GM12878 (cell line): ENCODE measurements at places on chromosomes 6 and 20.

- no peak overlapping the region for H3K4me3 ChIP-seq
- H3K27me3 ChIP-seq, result no peaks in the 10 kb centered on the region
- no peaks in the 10 kb centered on the region for H3K36me3 ChIP-seq
- no peak for DNase-seq
Measured at GRCh38 chr6:116515141-116515540, 3.7 kb downstream of the CALHM5 start.

DNA sequence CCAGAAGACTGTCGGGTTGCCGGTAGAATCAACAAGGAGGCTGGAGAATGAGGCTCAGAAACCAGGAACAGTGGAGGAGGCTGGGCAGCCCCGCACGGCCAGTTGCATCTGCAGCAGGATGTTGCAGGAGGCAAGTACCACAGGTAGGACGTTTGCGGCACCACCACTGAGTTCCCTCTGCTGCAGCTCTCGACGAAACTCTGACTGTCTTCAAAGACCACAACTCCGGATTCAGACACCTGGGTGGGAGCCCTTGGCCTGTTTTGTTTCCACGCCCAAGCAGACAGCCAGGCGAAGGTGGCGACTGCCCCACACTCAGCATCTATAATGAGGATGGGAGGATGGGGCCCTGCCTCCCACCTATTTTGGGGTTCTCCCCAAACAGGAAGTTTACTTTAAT is 218.2 kb downstream of the ZDHHC14 start:
- H3K4me3 ChIP-seq, result no peak overlapping the region
- no peaks in the 10 kb centered on the region; the same call in 1 of the 2 replicates for H3K27me3 ChIP-seq
- H3K4me1 ChIP-seq, result no peaks in the 10 kb centered on the region; the same call in 1 of the 2 replicates

DNA sequence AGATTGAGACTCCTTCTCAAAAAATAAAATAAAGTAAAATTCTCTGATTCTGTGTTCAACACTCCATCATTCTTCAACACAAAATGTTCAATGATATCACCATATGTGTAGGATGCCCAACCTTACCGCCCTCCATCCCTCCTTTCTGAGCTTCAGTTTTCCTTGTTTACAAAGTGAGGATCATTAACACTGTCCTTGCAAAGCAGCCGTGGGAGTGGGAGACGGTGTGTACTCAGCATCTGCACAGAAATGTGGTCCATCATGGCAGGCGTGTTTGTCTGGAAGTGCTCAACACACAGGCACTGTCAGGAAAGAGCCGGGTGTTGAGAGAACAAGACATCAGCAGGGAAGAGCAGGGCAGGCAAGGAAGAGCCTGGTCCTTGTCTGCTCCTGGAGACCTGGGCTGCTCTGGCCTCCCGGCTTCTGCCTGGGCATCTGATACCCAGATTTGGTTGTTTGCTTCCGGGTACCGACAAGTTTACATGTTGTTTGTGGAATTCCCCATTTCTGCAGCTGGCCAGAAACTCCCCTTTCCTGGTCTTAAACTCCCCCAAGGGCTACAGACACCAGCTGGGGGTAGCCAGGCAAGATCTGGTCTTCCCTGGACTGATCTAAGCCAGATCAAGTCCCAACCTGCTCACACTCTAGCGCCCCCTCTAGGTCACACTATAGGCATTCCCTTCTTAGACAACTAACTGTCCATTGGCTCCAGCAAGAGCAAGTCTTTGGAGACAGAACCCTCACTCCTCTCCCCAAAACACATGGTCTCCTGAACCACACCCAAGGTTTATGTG is 26.7 kb upstream of the TTPAL start:
- no peak overlapping the region for H3K4me3 ChIP-seq
- DNase-seq, result peak; percentile 5
- H3K4me1 ChIP-seq, result no peaks in the 10 kb centered on the region; the same call in 1 of the 2 replicates

DNA sequence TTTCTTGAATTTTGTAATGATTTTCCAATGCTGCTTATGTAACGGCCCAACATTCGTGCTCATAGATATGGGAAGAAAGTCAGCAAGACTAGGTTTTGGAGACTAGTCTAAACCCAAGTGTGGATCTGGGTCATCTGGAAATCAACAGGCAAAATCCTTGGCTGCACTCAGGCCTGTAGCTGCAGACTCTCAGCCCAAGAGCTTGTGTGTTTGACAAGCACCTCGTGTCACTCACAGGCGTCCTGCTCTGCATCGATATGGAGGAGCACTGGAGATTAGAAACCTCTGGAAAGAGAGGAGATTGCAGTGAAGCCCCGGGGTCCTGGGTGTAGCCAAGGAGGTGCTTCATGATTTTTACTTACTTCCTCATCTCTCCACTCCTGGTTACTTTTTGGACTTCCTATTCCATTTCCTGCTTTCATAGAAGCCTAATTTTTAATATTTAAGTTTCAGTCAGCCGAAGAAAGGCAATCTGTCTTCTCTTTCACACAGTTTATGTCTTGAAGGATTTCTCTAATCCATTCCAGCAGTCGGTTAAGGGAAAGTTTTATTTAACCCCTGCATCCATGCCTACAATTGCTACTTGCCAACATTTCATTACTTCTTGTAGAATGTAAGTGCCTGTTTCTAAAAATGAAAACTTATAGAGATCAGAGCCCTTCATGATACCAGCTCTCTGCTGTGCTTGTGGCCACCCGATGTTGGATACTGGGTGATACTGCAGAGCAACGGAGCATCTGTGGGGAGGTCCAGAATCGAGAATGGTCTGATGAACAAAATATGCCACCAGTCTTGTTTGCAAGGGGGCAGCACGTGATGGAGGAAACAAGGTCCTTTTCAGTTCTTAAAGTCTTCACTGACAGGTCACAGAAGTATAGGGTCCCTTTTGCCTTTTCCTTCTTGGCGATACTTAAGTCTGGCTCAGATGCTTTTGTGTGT is 296.3 kb downstream of the QKI start:
- H3K27ac ChIP-seq, result no peak overlapping the region
- DNase-seq, result no peak
- H3K27me3 ChIP-seq, result no peaks in the 10 kb centered on the region
- H3K4me1 ChIP-seq, result peaks cover 66% of the 10 kb centered on the region
- no peaks in the 10 kb centered on the region for H3K36me3 ChIP-seq
- no peak overlapping the region for H3K4me3 ChIP-seq

- H3K36me3 ChIP-seq, result no peaks in the 10 kb centered on the region
- H3K27me3 ChIP-seq, result no peaks in the 10 kb centered on the region
- no peak overlapping the region for H3K4me3 ChIP-seq
- H3K27ac ChIP-seq, result no peak overlapping the region
- no peak for DNase-seq
Measured at GRCh38 chr6:133992992-133993680, 40.1 kb downstream of the TBPL1 start.

DNA sequence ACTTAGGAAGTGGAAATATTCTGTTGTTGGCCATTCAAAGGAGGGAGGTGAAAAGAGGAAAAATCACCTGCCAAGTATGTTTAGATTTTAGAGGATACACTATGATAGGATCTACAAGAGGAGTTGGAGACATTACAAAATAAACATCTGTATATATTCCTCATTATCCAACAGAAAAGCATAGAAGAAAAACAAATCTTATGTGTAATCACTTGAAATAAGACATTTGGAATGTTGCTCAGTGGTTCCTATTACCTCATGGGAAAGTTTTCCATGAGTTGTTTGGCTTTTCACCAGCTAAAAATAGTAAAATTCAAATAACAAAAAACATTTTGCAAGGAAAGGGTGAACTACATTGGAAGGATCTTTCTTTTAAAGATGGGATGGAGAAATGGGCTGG is 76.7 kb upstream of the CARMIL1 start:
- H3K27me3 ChIP-seq, result no peaks in the 10 kb centered on the region
- H3K4me3 ChIP-seq, result no peak overlapping the region
- H3K4me1 ChIP-seq, result no peaks in the 10 kb centered on the region
- no peak for DNase-seq

- no peak overlapping the region for H3K27ac ChIP-seq
- no peak overlapping the region for H3K4me3 ChIP-seq
- no peaks in the 10 kb centered on the region for H3K36me3 ChIP-seq
- H3K27me3 ChIP-seq, result no peaks in the 10 kb centered on the region
- 0 out of 2 replicates have a peak, but pooled peaks cover 3% of the 10 kb centered on the region for H3K4me1 ChIP-seq
Measured at GRCh38 chr20:2521369-2522305, 12.9 kb upstream of the ZNF343 start.

- no peak overlapping the region for H3K27ac ChIP-seq
- H3K4me3 ChIP-seq, result no peak overlapping the region
- H3K27me3 ChIP-seq, result no peaks in the 10 kb centered on the region
- no peaks in the 10 kb centered on the region for H3K36me3 ChIP-seq
Measured at GRCh38 chr6:162029873-162030576, 697.5 kb downstream of the PRKN start.

DNA sequence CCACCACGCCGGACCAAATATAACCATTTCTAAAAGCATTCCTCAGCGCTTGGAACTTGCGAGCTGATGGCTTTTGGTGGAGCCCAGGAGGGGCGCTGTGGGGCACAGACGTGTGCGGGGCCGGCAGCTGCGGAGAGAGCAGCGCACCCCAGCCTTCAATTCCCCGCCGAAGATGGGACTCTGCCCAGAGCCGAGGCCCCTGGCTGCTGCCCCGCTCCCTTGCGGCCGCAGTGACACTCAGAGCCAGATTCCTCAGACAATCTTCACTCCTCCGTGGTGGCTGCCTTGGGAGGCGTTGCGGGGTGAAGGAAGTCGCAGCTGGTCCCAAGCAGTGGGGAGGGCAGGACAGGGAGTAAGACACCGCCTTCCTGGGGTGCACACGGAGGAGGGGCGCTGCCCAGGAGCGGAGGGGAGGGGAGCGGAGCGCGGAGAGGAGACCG is 87.7 kb downstream of the TMEM242 start:
- H3K27me3 ChIP-seq, result peaks cover 10% of the 10 kb centered on the region
- no peaks in the 10 kb centered on the region for H3K36me3 ChIP-seq
- H3K4me3 ChIP-seq, result no peak overlapping the region
- DNase-seq, result no peak
- no peak overlapping the region for H3K27ac ChIP-seq

DNA sequence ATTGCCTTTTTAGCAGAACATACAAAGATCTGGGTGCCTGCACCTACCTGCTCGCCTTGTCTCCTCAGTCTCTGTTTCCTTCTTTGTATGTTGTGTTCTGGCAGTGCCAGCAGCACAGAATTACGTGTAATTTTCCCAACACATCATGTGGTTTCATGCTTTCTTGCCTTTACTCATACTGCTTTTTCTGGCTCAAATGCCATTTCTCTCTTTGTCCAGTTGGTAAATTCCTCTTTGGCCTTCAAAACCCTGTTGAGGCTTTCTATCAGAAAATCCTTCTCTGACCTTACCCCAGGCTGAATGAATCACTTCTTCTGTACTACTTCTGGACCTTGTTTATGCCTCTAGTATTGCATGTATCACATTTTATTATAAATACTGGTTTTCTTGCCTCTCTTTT is 31.8 kb downstream of the L3MBTL3 start:
- no peaks in the 10 kb centered on the region for H3K27me3 ChIP-seq
- H3K4me3 ChIP-seq, result no peak overlapping the region
- H3K4me1 ChIP-seq, result no peaks in the 10 kb centered on the region
- DNase-seq, result no peak

DNA sequence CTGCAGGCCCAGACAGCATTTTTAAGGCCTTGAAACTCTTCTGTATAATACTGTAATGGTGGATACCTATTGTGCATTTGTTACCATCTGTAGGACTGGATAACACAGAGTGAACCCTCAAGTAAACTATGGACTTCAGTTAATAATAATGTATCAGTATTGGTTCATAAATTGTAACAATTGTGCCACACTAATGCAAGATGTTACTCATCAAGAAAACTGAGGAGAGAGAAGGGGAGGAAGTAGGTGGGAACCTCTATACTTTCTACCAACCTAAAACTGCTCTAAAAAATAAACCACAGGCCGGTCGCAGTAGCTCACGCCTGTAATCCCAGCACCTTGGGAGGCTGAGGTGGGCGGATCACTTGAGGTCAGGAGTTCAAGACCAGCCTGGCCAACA is 10.8 kb downstream of the MAPK13 start:
- H3K36me3 ChIP-seq, result no peaks in the 10 kb centered on the region
- H3K4me3 ChIP-seq, result no peak overlapping the region
- no peak for DNase-seq
- no peak overlapping the region for H3K27ac ChIP-seq
- peaks cover 3% of the 10 kb centered on the region; the same call in 1 of the 2 replicates for H3K4me1 ChIP-seq
- H3K27me3 ChIP-seq, result no peaks in the 10 kb centered on the region

GRCh38 chr6:112332274-112332673 is 14.9 kb upstream of the RFPL4B start:
- H3K27me3 ChIP-seq, result no peaks in the 10 kb centered on the region
- no peak overlapping the region for H3K27ac ChIP-seq
- H3K36me3 ChIP-seq, result no peaks in the 10 kb centered on the region
- no peaks in the 10 kb centered on the region for H3K4me1 ChIP-seq

- no peak for DNase-seq
- H3K4me1 ChIP-seq, result no peaks in the 10 kb centered on the region
- H3K36me3 ChIP-seq, result no peaks in the 10 kb centered on the region
- no peak overlapping the region for H3K27ac ChIP-seq
- peak overlapping the region; percentile 29; the same call in 1 of the 2 replicates for H3K4me3 ChIP-seq
Measured at GRCh38 chr6:7542065-7542873, 798 bp downstream of the DSP start.

DNA sequence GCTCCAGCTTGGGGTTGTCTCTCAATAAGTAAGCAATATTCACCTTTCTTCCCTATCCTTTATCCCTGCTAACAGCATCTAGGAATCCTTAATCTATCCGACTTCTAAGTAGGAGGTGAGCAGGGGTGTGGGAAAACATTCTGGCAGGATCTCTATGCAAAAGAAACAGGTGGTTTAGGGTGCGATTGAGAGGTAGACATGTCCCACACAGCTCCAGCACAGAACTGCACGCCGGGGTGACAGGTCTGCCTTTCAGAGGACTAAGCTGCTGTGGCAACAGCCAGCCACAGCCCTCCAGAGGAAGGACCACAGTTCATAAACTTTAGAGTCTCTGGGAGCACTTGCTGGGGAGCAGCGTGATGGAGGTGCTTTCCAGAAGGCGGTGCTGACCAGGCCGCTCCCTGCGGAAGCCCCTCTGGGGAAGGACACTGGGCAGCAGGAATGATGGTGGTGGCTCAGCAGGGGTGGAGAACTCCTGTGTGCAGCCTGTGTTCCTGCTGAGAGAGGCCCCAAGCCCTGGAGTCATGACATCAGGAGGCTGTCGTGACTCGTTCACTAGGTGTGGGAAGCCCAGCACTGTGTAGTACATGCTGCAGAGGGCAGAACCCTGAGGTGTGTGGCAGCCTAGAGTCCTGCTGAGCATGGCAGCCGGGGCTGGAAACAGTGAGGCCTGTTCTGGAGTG is 509.6 kb downstream of the PRKN start:
- H3K4me1 ChIP-seq, result no peaks in the 10 kb centered on the region
- H3K27ac ChIP-seq, result no peak overlapping the region
- H3K4me3 ChIP-seq, result no peak overlapping the region
- no peak for DNase-seq
- no peaks in the 10 kb centered on the region for H3K27me3 ChIP-seq

DNA sequence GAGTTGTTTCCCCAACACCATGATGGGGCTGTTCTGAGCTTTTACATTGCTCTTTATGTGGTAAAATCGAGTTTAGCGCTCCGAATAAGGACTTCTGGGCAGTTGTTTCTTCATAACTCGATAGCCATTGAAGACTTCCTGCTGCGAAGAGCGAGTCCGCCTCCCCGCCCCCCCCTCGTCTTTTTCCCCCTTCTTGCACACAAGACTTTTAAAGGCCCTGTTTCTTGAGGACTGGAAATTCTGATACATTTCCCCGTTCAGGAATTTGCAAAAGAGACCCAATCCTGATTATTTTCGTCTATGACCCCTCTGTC is 1.5 kb upstream of the CITED2 start:
- no peaks in the 10 kb centered on the region for H3K27me3 ChIP-seq
- DNase-seq, result peak; percentile 38
- peak overlapping the region; percentile 81 for H3K27ac ChIP-seq
- H3K4me3 ChIP-seq, result peak overlapping the region; percentile 93
- H3K36me3 ChIP-seq, result no peaks in the 10 kb centered on the region
